ENCODE measurements at places on chromosomes 7 and 10. TPM values are rescaled to one million over a fixed set of nuclear protein-coding genes. Genes with fewer than 3 reads are reported as not detected.

The MYL10 gene
- not detected for total RNA-seq

The CYP2W1 gene
- total RNA-seq: not detected

The EEF1AKMT2 gene
- 29.0 TPM for total RNA-seq

The DYNC1I1 gene
- total RNA-seq: not detected

The PCBD1 gene
- total RNA-seq: 219 TPM

The IMPDH1 gene
- 44.7 TPM for total RNA-seq

The AQP1 gene
- not detected for total RNA-seq

The SEC61A2 gene
- total RNA-seq: 12.2 TPM

The NUTM2D gene
- 2.1 TPM for total RNA-seq

The HECTD2 gene
- 0.71 TPM for total RNA-seq

The LIPN gene
- total RNA-seq: not detected
